ENCODE measurements at places on chromosomes 7 and 10. TPM values are rescaled to one million over a fixed set of nuclear protein-coding genes. Genes with fewer than 3 reads are reported as not detected.

GRCh38 chr7:64182036-64182790 lies 24.8 kb upstream of the ZNF735 start:
- no peak for DNase-seq

- no peak for DNase-seq
Observed at GRCh38 chr10:71347587-71348395, 28.7 kb downstream of the SLC29A3 start.

GRCh38 chr7:44994877-44995554 lies 5.0 kb upstream of the CCM2 start:
- DNase-seq: peak; percentile 77

DNA sequence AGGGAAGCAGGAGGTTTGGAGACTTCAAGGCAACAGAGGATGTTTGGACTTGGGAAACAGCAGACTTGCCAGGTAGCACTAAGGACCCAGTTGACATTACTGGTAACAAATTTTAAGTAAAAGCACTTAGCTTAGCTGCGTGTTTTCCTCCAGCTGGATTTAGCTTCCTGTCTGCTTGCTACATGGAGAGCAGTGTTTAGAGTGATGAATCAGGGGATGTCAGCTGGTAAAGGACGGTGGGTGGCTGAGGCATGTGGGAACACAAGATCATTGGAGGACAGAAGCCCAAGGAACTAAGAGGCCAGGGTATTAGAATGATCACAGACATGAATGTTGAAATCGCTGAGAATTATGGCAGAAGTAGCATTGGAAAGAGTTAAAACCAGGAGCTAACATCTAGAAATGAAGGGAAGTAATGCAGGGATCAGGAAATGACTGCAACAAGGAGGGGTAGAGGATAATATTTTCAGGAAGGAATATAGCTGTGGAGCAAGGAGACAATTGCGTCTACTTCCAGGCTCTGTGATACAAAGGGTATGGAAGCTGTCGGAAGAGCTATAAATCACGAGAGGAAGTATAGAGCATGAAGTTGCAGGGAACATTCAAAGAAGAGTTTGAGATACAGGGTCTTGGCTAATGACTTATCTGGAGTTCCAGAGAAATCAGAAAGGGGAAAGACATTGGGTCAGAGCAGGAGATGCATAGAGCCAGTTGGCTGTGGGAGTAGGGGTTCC lies 34.4 kb downstream of the CALD1 start:
- DNase-seq: peak; percentile 91

DNA sequence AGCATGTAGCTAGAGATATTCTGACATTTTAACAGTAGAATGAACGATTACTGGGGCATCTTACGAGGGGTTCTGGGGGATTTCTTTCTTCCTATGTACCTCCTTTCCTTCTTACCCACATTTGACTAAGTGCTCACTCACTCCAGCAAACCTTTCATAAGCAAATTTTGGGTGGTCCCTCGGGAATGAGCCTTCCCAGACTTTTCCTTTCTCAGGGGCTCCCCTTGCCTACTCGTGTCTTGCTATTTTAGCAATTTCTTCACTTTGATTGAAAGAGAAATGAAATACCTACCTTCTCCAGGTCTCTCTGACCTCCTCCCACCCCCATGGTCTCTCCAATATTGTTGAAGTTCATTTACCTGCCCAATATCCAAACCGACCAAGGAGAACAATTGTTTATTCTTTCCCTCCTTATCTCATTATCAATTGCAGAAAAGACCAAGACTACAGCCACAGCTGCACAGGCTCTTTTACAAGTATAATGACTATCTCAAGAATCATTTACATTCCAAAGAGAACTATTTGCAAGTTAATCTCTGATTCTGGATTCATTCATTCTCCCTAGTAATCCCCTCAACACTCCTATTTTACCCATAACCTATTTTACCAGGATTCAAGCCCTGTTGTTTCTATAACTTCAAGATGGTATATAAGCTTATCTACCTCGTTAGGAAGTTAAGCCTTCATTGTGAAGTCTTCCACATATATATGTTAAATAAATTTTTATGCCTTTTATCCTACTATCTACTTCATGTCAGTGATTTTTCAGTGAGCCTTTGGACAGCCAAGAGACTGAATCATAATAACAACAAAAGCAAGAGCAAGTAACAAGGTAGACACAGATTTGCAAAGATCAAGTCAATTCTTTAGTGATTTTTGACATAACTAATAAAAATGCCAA lies 480.6 kb downstream of the IPMK start:
- no peak for DNase-seq

DNA sequence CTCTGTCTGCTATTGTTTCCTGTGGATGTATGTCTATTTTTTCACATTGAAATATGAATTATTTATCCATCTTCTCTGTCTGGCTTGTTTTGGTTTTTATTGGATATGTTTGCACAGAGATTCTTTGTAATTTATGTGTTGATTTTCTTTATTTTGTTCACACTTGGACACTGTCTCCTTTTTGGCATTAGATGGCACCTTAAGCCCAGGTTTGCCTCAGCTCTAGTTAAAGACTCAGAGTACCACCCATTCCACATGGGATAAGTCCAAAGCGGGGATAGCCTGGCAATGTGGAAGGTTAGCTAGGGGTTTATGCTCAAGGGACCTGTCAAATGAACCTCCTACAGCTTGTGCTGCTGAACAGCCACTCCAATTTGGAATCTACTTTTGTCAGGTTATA lies 14.1 kb downstream of the FEZF1 start:
- DNase-seq: no peak

GRCh38 chr7:86980223-86980622 lies 79.2 kb downstream of the ELAPOR2 start:
- DNase-seq: no peak

DNA sequence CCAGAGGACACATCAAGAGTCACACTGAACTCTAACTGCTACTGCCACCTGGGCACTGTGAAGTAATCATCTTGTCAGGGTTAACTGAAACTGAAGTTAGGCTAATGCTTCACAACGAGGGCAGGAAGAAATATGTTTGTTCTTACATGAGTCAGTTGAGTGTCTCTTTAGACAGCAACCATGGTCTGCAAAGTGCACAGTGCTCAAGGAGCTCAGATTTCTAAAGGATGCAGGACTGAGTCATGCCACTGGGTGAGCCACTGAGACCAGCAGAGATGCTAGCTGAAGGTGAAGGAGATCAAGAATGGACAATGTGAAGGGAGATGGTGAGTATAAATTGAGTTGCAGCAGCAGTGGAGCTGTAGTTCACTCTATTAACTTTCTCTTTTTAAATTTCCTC lies 76.0 kb upstream of the CTTNBP2 start:
- DNase-seq: no peak

GRCh38 chr10:113522460-113522859 lies 30.4 kb upstream of the HABP2 start:
- DNase-seq: no peak

GRCh38 chr10:76721891-76722505 lies 915.6 kb downstream of the KCNMA1 start:
- DNase-seq: no peak

GRCh38 chr7:128259131-128260061 lies 18.3 kb downstream of the LEP start:
- DNase-seq: no peak

DNA sequence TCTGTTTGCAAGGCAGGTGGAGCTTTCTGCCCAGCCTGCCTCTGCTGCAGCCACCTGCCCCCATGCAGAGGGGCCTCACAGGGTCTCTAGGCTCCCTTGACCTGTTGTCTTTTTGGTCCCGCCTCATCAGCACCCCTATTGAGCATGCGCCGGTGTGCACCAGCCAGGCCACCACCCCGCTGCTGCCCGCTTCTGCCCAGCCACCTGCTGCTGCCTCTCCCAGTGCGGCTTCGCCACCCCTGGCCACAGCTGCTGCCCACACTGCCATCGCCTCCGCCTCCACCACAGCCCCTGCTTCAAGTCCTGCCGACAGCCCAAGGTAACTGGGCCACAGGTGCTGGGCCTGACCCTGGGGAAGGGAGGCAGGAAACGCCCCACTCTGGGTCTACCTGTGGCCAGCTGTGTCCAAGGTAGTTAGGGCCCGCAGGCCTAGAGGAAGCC lies 38.1 kb downstream of the LDB3 start:
- no peak for DNase-seq

GRCh38 chr10:82278401-82279182 lies 403.6 kb downstream of the NRG3 start:
- no peak for DNase-seq

GRCh38 chr7:74121401-74122249 lies 38.0 kb downstream of the LIMK1 start:
- no peak for DNase-seq

DNA sequence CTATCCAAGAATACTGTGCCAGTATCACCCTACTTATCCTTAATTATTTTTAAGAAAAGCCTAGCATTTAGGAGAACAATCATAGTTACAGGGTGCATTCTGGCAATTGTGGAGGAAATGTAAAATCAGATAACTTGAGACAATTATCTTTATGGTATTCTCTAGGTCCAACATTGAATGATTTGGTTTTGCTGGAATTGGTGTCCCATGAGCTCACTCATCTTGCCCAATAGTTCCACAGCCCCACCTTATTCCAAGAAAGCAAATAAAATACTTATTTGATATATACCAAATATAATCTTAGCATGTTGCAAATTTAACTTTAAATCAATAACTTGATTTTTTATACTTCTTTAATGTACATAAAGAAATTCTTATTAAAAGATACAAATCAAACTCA lies 65.3 kb downstream of the DGKB start:
- DNase-seq: no peak

GRCh38 chr10:110017052-110017451 lies 9.3 kb downstream of the ADD3 start:
- no peak for DNase-seq

GRCh38 chr7:117322741-117323304 lies at the start of gene WNT2:
Gene WNT2 (minus strand): TSS chr7:117323058. CDS start chr7:117322989, 69 bp downstream.
- DNase-seq: peak; percentile 5

GRCh38 chr7:101729241-101729883 lies 88.1 kb upstream of the CUX1 start:
- no peak for DNase-seq

- DNase-seq: peak; percentile 60
Observed at GRCh38 chr7:111041577-111041976, 49.4 kb upstream of the LRRN3 start.

DNA sequence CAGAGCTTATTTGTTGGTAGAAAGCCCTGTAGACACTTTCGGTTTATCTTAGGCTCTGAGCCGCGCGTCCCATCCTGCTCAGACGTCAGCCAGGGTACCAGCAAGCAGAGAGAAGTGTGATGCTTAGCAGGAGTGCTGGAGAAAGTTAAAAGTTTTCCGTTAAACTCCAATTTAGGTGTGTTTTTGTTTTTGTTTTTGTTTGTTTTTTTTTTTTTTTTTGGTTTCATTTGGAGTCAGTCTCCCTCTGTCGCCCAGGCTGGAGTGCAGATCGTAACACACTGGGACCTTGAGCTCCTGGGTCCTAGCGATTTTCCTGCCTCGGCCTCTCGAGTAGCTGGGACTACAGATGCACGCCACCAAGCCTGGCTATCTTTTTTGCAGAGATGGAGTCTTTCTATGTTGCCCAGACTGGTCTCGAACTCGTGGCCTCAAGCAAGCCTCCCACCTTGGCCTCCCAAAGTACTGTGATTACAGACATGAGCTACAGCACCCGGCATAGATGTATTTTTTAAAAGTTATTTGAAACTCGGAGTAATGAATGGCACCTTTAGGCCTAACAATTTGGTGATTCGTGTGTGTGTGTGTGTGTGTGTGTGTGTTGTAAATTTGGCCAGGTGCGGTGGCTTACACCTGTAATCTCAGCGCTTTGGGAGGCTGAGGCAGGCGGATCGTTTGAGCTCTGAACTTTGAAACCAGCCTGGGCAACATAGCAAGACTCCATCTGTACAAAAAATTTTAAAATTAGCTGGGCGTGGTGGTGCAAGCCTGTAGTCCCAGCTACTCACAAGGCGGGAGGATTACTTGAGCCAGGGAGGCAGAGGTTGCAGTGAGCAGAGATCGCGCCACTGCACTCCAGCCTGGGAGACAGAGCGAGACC lies 1.3 kb upstream of the HIP1 start:
- DNase-seq: peak; percentile 61

GRCh38 chr10:129134371-129134770 lies 332.7 kb upstream of the MGMT start:
- no peak for DNase-seq

DNA sequence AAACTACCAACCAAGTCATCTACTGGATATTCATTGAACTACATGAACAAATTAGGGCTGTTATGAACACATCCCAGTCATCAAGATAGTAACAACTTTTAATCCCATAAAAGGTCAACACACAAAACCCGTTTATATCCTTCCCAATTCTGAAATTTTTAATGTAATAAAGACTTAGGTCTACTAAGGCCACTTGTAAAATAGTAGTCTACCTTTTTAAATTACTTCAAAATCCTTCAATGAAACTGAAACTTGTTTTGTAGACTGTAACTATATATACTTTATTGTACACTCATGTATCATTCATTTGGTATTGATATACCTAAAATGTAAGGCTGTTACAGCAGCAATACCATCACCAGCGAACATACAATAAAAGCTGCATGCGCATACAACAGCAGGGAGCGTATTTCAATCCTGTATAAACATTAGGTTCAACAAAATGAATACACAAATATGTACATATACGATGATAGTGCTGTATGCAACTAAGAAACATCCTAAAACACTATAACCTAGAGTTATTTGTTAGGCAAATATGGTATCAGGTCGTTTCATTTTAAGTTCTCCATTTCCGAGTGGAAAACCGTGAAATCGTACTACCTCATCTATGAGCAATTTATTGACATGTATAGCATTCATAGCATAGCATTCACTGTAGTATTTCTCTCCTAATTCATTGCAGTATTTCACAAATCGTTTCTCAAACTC lies 973 bp downstream of the ATAD1 start:
- DNase-seq: no peak

DNA sequence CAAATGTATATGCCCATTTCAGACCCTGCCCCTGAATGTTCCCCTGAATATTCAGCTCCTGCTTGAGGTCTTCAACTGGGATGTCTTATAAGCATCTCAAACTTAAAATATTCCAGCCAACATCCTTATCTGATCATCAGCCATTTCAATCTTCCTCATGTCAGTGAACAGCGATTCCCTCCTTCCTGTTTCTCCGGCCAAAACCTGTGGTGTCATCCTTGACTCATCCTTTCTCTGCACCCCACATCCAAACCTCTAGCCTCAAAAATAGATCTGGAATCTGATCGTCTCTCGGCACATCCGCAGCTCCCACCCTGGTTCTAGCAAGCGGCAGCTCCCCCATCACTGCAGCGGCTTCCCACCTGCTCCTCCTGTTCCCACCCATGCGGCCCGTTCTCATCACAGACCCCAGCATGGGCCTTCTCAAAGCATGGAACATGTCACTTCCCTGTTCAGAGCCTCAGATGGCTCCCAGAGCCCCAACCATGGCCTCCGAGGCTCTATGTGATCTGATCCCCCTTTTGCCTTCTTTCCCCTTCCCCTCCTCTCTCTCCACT lies 165.7 kb downstream of the HECW1 start:
- DNase-seq: no peak

Gene PKD1L1
- total RNA-seq: 2.9 TPM

Gene OR2A14
- not detected for total RNA-seq

Gene NPC1L1
- total RNA-seq: not detected

Gene CLCN1
- total RNA-seq: not detected

Gene RBP3
- not detected for total RNA-seq

Gene GPNMB
- 0.68 TPM for total RNA-seq

Gene TBX20
- total RNA-seq: not detected

Gene WDR86
- not detected for total RNA-seq

Gene AKR1C2
- 50.2 TPM for total RNA-seq

Gene PRSS37
- total RNA-seq: not detected

Gene AKR1D1
- total RNA-seq: not detected

Gene TUBB8
- 0.09 TPM for total RNA-seq

Gene OR13A1
- total RNA-seq: not detected

Gene TSPAN12
- total RNA-seq: 83.4 TPM
